ENCODE measurements at places on chromosomes 5 and 9. TPM values are rescaled to one million over a fixed set of nuclear protein-coding genes. Genes with fewer than 3 reads are reported as not detected.

The CMBL gene
- 31.2 TPM for total RNA-seq

The SH3RF2 gene
- 231 TPM for total RNA-seq

The C5 gene
- total RNA-seq = 1.1 TPM

The TMEM232 gene
- total RNA-seq = 1.7 TPM

The FOXD1 gene
- total RNA-seq = 0.54 TPM

The TSSK1B gene
- total RNA-seq = 0.08 TPM

The HNRNPH1 gene
- 222 TPM for total RNA-seq

Data from cardiac septum (tissue), 1 donor.